ENCODE measurements at places on chromosomes 7 and 10.

- DNase-seq: peak; percentile 26
These were observed 65.8 kb downstream of the CDK13 start for GRCh38 chr7:40015790-40016296.

GRCh38 chr10:96360766-96361165, 2.0 kb upstream of the OPALIN start:
- DNase-seq: no peak

DNA sequence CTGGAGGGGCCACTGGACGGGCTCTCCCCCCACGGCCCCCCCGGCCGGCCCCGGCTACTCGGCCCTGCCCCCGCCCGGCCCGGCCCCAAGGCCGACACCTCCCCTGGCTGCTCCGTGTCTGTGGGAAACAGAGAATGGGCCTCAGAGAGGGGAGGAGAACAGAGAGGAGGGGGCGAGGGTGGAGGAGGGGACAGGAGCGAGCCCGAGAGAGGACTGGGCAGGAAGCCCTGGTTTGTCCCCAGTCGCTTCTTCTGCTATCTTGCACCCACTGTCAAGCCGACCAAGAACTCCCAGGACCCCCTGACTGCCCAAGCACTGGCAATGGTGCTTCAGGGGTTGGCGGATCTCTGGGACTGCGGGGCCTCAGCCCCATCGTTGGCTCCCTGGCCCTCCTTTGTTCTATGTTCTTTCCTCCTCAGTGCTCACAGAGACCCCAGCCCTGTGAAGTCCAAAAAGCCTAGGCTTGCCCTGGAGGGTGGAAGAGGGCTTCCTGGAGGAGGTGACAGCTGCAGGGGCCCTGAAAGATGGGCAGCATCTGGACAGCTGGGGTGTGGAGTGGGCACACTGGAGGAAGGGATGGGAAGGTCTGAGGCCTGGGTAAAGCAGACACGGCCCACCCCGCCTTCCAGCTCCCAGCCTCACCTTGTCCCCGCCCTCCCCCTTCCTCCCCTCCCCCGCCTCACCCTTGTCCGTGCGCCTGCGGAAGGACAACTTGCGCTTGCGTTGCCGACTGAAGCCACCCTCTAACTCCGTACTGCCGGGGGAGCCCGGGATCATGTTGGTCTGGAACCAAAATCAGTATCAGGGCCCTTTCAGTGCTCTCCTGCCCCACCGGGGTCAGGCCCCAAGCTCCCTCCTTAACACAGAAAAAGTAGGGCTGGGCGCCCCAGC, 30.1 kb downstream of the KCNH2 start:
- DNase-seq: no peak

DNA sequence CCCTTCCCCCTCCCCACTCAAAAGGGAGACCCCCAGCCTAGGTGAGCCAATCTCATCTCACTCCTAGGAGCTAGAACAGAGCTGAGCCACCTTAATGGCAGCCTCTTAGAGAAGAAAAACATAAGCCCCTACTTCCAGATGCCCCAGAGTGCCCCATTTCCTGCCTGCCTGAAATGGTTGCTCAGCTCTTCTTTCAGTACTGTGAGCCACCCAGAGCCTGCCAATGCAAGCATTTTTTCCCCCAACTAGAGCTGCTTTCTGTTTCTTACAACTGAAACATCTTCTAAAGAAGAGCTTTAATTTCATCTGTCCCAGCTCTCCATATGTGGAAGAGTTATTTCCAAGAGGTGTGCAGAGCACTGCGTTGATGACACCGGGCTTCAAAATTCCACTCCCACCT, 136.7 kb downstream of the PLPP4 start:
- DNase-seq: no peak

DNA sequence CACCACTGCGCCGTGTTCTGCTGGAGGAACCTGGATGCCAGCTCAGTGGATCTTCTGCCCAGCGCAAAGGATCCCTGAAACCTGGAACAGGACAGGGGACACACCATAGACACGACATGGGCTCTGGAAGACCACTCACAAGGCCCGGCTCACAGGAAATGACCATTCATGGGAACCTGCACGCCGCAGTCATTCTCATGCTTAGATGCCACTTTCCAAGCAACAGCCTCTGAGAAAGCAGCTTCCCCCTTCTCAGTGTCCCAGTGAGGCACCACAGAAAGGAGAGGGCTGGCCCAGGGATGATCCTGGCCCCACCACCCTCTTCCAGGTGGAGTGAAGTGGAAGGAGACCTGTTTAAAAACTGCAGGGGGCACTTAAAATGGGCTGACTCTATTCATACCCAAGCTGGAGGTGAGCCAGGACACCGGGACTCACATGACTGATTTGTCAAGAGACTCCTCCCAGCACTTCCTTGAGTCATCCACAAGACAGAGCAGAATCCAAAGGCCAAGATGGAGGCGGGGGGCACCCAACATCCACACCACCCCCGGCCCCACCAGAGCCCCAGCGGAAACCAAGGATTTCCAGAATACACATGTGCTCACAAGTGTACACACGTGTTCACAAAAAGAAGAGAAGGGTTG, 11.2 kb downstream of the CTBP2 start:
- DNase-seq: peak; percentile 81

GRCh38 chr7:122430710-122431109, 126.2 kb upstream of the FEZF1 start:
- no peak for DNase-seq

GRCh38 chr7:143345428-143345900, 17.0 kb downstream of the FAM131B start:
- peak; percentile 9 for DNase-seq

DNA sequence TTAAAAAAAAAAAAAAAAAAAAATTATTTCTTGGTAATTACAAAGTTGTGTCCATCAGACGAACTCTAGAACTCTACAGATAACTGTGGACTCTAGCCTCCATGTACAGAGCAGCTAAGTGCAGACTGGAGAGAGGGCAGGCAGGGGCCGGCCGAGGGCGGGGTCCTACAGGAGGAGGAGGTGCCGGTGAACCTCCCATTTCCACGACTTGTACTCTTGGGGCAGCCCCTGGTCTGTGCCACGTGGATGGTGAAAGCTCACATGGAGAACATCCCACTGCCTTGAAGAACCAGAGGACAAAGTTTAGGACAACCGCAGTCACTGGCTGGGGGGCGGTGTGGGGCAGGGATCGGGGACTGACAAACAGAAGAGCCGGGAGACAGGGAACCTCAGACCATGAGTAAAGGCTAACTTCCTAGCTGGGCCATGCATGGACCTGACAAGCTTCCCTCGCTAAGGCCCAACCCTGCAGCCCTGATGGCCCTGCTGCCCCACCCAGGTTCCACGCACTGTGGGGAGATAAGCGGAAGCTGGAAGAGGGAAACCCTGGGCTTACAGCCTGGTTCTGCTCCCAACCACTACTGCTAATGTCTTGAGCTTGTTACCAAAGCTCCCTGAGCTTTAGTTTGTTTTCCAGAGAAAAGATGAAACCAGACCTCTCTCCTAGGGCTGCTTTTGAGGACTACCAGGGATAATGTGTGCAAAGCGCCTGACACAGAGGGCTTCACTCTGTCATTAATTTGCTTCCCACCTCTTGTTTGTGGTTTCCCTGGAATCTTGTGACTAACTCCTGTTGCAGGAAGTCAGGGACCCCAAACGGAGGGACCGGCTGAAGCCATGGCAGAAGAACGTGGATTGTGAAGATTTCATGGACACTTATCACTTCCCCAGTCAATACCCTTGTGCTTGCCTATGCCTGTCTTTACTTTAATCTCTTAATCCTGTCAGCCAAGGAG, 16.1 kb upstream of the SEC61G start:
- no peak for DNase-seq

DNA sequence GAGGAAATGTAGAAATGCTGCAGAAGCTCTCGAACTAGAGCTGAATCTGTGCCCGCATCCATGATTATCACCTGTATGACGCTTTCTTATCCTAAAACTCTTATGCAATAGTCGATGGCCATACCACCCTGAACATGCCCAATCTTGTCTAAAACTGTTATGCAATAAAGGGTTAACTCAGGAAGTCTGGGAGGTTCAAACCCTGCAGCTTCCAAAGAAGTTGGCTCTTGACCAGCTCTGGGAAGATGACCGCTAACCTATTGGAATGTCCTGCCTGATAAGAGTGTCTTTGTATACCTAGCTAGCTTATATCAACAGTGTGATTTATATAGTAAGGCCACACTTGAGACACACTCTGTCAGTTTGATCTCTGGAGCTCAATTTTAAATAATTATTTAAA, 3.4 kb upstream of the C10orf88 start:
- DNase-seq: no peak

GRCh38 chr7:35261476-35262285, 7.8 kb upstream of the TBX20 start:
- no peak for DNase-seq

DNA sequence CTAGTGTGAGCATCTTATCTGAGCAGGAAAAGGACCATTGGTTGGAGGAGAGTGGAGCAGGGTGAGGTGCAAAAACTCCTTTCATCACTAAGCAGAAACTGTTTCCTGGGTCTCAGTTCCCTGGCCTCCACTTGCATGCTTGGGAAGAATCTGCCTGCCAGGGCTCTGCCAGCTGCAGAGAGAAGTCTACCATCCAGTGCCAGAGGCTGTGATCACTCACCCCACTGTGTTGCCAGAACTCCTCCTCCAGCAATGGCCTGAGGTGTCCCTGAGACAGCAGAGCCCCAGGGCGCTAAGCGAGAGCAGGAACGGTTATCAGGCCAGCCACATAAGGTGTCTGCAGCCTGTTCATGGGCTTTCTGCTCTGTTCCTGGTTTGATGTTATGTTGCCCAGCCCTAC, 991.4 kb downstream of the CCSER2 start:
- no peak for DNase-seq

- DNase-seq: peak; percentile 28
These were observed 127.6 kb downstream of the OAT start for GRCh38 chr10:124291001-124291701.

- DNase-seq: no peak
These were observed 73.9 kb downstream of the AMZ1 start for GRCh38 chr7:2761801-2762497.

DNA sequence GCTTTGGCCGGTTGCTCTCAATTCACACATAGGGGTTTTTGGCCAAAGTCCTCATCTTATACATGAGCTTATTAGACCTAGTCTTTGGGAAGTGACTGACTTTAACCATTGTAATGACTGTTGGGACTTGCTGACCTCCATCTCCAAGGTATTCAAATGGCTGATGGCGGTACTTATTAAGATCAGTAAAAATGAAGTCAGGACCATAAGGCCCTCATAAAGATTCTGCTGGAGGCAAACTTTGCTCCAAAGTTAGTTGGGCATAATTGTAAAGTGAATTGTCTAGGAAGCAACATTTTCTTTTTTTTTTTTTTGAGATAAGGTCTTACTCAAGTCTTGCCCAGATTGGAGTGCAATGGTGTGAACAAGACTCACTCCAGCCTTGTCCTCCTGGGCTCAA, 76.3 kb upstream of the MKLN1 start:
- DNase-seq: no peak

- no peak for DNase-seq
These were observed 256.9 kb upstream of the CDC14C start for GRCh38 chr7:48667407-48667806.

- no peak for DNase-seq
These were observed 117.6 kb upstream of the FERD3L start for GRCh38 chr7:19262826-19263225.

DNA sequence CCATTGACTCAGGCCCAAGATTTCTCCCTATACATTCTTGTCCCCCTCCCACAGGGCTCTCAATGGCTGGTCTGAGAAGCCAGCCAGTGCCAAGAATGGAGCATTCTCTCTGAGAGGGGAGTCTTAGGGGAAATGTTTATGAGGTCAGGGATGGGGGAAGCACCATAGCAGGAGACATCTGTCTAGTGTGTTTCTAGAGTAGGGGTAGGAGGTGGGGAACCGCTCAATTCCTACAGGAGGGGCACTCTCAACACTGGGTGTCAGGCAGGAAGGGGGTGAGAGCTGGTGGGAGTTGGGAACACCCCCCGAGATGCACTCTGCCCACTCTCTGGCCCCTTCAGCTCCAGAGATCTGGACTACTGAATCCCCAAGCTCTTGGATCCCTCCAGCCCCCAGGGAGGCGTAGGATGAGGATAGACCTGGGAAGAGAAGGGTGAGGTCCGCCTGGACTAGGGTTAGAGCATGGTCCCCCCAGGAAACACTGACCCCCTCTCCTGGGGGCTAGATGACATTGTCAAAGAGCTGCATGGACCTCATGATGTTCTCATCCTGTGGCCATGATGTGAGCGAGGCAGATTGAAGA, 8.7 kb upstream of the OGA start:
- no peak for DNase-seq
